Activated CD4-positive, alpha-beta T cell treated with anti-CD3 and anti-CD28 coated beads, Interleukin-2, amount 50 U/mL, for 24 hours (primary cell): ENCODE measurements at places on chromosomes 5 and 9.

GRCh38 chr5:14227513-14227912 is 84.4 kb downstream of the TRIO start:
- DNase-seq, result no peak

DNA sequence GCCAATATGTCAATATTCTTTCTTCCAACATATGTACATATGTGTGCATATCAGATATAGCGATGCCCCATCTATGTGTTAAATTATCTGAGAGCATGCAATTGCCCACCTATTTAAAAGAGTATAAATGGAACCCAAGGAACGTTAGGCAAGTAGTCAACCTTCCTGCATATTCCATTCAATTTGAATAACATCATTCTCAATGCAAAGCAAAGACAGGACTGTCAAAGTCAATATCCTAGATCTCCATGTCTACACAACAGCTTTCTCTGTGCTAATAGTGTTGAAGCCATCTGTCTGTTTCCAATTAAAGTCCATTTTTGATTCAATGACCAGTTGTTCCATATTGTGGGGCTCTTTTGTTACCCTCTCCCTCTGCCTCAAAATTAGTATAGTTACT is 85.3 kb upstream of the COX7C start:
- no peak for DNase-seq

GRCh38 chr9:3468421-3469205 is 57.2 kb downstream of the RFX3 start:
- no peak for DNase-seq

DNA sequence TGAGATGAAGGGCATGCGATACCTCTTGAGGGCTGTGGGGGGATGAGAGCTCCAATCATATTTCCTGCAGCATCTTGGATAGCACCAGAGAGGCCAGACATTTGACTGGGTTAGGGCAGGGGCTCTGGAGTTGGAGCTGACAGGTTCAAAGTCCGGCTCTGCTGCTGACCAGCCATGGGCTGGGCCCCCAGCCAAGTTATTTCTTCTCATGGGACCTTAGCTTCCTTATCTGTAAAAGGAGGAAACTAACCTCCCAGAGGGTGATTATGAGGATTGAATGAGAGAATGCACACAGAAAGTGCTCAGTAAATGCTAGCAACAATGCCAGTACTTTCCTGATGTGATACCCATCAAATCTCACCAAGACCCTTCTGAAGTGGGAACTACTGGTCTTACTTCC is 65.2 kb upstream of the SLC25A51 start:
- DNase-seq, result no peak

GRCh38 chr5:158882660-158883059 is 217.1 kb downstream of the EBF1 start:
- DNase-seq, result no peak

DNA sequence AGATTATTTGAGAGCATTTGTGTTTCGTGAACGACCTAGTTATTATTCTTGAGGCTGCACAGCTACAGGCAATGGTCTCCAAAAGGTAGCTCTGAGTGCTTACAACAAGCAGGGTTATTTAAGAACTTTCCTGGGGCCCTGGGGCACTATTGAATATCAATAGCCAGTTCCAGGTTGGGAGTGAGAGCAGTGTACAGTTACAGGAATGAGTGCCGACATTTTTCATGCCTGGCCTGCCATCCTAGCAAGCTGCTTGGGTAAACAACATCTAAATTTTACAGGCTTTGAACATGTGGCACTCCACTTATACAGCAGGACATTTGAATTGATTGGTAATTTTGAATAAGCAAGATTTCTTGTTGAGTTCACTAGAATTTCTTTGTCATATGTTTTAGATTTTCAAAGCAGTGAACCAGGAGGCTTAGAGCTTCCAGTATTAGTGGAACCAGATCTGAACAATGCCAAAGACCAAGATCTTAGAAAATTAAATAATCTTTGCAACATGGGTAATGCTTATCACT is 171.9 kb upstream of the GDNF start:
- no peak for DNase-seq

DNA sequence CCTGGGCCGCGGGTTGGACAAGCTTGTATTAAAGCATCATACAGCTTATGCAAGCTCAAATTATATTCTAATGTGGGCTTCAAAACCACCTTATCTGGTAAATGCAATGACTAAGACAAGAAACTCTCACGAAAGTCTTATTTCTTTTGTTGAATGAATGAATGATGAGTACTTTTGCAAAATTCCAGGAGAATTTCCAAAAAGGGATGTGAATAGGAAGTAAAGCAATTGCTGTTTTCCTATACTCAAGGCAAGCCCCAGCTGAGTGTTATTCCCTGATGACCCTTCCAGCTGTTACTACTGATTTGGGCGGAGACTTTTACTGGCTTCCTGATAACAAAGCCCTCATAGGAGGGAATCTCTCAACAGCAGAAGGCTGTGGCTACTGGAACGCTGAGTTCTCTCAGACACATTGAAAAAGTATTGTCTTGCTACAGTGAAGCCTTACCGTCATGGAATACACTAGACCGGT is 162.8 kb downstream of the SREK1 start:
- DNase-seq, result no peak

DNA sequence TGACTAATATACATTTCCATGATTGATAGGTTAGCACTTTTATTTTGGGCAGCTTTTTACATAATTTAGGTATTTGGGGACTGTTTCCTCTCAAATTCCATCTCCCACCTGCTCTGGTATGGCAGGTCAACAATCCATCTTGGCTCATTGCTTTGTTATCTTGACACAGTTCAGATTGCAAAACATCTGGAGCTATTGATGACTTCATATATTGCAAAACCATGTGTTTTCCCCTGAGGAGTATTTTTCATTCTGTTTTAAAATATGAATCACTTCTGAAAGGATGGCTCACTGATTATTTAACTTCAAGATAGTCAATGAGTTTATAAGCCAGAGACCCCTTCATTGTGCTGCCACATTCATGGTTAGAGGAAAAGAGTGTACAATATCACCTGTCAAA is 1206.0 kb upstream of the C9orf72 start:
- DNase-seq, result no peak
